ENCODE measurements at places on chromosomes 5 and 9.

DNA sequence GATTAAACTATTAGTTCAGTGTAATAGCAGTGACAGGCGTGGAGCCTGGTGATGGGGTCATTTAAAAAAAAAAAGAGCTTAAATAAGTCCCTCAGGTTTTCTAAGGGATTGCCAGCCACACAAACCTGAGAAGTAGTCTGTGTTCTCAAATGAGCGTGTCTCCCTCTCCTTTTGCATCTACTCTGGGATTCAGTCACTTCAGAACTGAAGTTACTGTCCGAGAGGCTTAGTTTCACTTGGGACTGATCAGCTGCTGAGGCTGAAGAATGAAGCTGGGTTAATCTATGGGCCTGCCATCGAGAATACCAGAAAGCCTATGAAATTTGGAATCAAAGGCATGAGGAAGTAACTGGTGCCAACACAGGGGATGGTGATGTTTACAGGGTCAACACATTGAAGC is 310.1 kb downstream of the ADAMTS6 start:
- DNase-seq = no peak

DNA sequence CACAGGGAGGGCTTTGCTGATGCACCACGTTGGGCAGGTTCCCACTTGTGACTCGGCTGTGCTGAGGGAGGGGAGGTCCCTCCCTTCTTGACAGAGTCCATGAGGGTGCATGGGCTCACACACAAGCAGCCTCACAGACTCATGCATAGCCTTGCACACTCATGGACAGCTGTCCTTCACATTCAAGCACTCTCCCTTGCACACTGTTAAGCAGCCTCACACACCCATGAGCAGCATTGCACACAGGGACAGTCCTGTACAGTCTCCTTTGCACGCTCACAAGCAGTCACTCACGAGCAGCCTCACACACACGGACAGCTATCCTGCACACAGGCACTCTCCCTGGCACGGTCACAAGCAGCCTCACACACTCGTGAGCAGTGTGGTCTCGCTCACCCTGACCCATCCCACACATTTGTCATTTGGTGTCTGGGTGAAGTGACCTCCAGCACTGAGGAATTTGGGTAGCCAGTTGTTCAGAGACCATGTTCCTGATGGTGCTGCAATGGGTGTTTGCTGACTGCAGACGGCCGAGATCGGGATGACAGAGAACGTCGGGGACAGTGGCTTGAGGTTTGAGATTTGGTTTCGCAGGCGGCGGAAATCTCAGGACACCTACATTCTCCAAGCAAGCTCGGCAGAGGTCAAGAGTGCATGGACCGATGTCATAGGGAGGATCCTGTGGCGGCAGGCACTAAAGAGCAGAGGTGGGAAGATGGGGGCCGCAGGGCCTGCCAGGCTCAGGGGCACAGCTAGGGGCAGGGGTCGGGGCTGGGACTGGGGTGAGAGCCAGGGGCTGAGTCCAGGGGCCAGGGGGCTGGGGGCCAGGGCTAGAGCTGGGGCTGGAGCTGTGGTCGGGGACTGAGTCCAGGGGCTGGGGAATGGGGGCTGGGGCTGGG is 17.7 kb upstream of the LRRC14B start:
- no peak for DNase-seq

DNA sequence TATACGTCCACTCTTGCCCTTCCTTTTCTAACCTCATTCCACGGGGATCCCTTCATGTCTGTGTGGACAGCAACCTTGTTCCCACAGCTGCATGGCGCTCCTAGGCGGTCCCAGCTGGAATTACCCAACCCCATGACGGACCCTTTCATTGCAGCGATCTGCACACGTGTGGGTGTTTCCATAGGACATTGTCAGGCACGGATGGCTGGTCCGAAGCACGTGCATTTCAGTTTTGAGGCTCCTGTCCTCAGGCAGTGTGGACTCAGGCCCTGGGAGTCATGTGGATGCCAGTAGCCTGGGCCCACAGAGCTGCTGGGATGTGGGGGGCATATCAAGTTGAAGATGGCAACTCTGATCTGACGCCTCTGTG is 15.0 kb downstream of the CARD19 start:
- DNase-seq = no peak

DNA sequence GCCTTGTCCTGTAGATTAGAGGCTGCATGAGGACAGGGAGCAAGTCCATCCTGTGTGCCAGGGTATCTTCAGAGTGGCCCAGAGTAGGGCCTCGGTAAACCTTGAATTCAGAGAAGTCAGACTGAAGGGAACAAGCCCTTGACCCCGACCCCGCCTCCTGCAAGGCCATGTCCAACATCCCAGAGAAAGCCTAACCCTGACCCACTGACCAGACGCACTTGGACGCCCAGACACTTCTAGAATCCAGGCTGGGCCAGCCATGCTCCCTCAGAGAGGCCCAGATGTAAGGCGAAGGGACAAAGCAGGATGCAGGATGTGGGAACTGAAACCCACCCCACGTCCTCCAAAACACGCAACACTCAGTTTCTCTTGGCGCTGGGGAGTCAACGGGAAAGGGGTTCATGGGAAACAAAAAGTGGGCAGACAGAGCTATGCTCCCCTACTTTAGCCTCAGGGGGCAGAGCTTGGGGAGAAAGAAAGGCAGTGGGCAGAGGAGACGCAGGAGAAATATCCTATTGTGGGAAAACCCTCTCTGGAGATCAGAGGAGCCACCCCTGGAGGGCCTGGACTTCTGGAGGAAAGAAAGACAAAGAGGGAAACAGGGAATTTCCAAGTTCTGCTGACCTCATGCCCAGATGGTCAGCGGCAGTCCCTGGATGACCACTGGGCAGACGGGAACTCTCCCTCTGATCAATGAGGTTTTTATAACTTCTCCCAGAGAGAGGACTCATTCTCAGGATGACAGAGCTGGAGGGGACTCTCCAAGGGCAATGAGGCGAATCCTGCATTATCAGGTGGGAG is 13.0 kb downstream of the TNIP1 start:
- DNase-seq = no peak

GRCh38 chr5:17620627-17621026 is 10.4 kb downstream of the TAF11L12 start:
- no peak for DNase-seq

GRCh38 chr9:35734096-35734495 is 1.6 kb downstream of the CREB3 start:
- DNase-seq = no peak
